ENCODE measurements at places on chromosomes 7 and 10.

DNA sequence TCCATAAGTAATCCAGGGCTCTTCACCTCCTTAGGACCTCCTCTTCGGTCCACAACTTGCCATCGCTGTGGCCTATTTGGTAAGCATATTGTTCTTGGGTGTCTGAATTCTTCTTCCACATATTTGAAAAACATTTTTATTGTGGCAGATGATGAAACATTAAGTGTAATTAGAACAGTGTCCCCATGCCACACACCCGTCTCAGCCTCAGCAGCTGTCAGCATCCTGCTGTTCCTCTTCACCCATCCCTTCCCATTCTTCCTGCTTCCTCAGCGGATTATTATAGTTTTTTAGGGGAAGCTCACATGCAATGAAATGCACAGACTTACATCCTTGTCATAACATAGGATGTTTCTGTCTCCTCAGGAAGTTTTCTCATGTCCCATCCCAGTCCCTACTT is 20.1 kb downstream of the TDRD1 start:
- DNase-seq: no peak

- no peak for DNase-seq
Observed at GRCh38 chr7:51973939-51974338, 657.3 kb upstream of the COBL start.

GRCh38 chr10:117819304-117819703 is 227.4 kb downstream of the RAB11FIP2 start:
- DNase-seq: no peak

DNA sequence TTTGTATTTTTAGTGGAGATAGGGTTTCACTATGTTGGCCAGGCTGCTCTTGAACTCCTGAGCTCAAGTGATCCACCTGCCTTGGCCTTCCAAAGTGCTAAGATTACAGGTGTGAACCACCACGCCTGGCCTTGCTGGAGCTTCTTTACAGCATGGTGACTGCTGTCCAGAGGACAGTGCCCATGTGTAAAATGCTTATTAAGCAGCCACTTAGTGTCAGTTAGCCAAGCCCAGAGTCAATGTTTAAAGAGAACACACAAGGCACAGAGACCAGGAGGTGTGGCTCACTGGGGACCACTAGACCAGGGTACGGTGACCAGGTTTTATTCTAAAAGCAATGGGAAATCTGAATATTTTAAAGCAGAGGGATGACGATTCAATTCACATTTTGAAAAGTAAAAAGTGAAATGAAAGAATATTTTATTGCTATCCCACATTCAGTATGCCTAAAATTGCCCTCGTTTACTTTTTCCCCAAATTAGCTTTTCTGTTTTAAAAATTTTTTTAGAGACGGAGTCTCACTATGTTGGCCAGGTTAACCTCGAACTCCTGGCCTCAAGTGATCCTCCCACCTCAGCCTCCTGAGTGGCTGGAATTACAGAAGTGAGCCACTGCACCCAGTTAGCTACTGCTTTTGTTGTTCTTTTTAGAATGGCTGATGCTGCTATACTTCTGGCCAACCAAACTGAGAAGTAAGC is 172.8 kb downstream of the NRP1 start:
- DNase-seq: no peak
